ENCODE measurements at places on chromosomes 3 and 15.

DNA sequence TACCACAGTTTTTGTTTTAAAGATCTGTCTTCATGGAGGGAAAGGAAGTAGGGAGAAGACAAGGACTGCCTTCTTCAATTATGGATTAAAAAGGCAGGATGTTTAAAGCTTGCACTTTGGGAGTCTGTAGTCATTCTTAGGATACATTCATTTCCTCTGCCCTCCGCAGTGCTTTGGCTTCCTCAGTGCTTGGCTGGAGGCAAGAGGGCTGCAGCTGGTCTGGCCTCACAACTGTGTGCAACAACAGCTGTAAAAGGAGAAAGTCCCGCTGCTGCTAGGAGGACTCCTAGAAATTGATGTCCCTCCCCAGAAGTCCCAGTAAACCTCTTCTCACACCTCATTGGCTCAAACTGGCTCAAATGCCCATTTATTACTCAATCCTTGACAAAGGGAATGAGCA lies 54.4 kb upstream of the PPP2R3A start:
- no peak for DNase-seq

DNA sequence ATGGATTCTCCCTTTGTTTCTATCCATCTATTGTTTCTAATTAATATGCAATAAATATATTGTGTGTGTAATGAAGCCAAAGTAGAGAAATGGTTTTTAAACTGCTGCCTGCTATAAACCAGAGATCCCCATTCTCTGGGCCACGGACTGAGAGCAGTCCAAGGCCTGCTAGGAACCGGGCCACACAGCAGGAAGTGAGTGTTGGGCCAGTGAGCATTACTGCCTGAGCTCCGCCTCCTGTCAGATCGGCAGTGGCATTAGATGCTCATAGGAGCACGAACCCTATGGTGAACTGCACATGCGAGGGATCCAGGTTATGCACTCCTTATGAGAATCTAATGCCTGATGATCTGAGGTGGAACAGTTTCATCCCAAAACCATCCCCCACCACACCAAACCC lies 85.2 kb upstream of the POMGNT2 start:
- DNase-seq: no peak

GRCh38 chr3:9468460-9468859 lies 71.0 kb downstream of the SETD5 start:
- DNase-seq: no peak

- DNase-seq: no peak
These were observed 444.1 kb downstream of the OCA2 start for GRCh38 chr15:27655056-27655455.

DNA sequence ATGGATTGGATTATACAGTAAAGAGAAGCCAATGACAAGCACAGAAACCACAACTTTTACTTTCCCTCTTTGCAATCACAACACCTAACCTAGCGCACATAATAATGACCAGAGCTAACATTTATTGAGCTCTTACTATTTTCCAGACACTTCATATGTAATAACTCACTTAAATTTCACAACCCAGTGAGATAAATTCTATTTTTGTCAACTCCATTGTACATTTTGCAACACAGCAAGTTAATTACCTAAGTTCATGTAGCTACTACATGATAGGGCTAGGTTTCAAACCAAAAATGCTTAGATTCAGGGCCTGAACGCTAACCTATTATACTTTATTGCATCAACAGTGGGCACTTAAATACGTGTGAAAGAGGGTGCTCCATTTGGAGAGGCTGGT lies 89.5 kb downstream of the GADL1 start:
- no peak for DNase-seq

DNA sequence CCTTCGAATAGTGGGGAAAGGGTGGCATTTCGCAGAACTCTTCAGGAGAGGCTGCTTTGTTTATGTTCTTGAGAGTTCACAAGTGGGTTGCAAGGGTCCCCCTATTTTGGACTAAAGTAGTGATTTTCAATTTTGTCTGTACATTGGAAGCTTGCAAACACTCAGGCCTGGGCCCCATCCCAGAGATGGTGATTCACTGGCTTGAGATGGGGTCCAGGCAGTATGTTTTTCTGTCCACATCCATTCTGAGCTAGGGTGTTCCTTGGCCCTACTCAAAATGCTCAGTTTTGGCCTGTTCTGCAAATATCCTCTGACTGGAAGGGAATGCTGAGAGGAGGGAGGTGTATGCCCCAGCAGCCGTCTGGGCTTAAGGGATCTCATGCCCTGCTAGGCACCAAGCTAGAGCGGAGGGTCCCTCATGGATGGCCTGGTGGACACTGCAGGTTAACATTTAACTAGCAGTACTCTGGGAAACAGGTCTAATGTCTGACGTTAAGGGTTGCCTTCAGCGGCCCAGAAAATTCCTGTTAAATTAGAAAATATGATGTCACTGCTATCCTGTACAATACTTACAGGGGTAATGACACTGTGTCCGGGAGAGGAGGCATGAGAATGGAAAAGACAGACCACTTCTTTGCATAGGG lies 181.4 kb downstream of the OPA1 start:
- no peak for DNase-seq

DNA sequence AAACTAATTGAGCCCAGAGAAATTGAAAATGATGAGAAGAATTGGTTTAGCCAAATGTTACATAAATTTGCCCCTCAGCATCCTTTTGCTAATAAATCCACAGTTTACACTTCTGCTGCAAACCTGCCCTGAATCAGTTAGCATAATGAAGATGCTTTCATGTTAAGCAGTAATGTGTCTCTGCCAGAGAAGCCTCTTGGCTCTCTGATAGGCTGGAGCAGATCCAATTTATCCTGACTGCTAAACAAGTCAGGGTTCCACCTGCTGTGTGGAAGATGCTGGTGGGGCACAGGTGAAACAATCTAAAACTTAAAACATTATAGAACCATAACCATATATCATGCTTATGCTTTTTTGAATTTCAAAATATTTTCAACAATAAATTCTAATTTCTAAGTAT lies 946.8 kb downstream of the OTOL1 start:
- DNase-seq: peak; percentile 63

GRCh38 chr3:69420781-69421520 lies 35.1 kb upstream of the FRMD4B start:
- DNase-seq: no peak

DNA sequence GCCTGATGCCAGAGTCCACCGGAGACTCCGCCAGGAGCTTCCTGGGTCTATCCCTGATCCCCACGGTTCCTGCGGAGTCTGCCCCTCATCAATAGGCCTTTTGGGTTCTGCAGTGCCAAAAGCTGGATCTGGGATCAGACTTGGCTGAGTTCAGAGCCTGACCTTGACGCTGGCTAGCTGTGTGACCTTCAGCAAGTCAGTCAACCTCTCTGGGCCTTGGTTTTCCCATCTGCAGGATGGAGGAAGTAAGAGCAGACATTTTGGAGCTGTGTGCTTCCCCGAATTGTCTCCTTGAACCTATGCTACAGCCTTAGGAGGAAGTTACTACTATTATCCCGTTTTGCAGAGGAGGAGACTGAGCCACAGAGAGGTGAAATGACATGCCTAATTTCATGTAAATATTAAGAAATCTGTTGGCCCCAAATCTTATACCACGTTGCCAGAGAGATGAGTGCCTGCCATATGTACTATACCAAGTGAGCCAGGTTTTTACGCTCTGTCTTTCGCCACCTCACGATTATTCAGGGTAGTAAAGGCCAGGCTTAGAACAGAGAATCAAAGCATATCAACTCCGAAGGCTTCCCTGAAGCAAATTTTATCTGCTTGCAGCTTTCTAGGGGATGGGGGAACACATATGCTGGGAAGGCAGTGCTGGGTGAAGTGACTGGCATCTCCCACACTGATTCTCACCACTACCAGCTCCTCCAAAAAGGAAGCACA lies 112.5 kb downstream of the SRGAP3 start:
- no peak for DNase-seq

- DNase-seq: no peak
These were observed 12.8 kb downstream of the MAN2A2 start for GRCh38 chr15:90915808-90916440.

DNA sequence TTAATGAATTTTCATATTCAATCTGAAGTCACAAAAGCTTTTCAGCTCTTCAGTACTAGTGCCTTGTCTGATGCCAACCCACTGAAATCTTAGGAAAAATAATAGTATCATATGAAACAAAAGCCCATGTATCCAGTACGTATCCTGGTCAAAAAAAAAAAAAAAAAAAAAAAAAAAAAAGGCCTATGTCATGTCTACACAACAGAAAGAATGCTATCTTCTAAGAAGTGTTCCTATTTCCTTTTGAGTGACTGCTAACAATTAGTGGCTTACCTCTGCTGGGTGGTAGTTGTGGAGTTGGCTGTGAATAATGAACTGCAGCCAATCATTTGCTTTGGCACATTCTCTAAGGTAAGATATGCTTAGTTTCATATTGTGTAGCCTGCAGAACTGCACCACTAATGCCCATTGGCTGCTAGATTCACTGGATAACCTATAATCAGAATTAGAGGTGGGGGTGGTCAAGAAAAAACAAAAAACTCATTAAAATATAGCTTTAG lies 59.6 kb downstream of the EIF3J start:
- no peak for DNase-seq

DNA sequence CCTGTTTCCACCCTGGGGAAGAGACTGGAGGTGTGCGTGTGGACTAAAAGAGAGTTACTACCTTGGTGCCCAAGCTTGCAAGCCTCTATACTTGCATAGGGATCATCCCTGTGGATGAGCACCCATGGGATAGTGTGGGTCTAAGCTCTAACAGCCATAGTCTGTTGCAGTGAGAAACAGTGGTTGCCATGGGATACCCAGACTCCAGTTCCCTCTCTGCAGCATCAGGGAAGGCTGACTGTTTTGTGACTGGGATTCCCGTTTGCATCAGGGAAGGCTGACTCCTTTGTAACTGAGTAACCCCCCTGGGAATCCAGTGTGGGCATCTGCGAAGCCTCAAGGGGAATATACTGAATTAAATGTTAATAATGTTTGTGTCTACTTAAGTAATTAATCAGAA lies 196.1 kb downstream of the ZNF621 start:
- DNase-seq: no peak

DNA sequence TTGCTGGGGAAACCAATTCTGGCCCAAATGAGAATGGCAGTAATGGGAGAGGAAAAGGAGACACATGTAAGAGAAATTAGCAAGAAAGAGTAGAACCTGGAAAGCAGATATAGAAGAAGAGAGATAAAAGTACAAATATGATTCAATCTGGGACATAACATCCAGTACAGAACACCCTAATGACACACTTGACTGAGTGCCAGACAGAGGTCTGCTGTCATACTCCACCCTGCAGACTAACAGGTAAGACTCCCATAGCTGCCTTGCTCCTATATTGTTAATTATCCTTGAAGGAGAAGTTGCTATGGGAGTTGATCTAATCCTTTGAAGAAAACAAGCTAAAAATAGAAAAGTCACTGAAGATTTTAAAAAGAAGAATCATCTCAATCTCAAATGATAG lies 21.1 kb downstream of the CCPG1 start:
- no peak for DNase-seq

- DNase-seq: peak; percentile 87
These were observed 439.2 kb downstream of the MCTP2 start for GRCh38 chr15:94670438-94671034.

- DNase-seq: no peak
These were observed 82.7 kb downstream of the FOXB1 start for GRCh38 chr15:60086681-60087429.

DNA sequence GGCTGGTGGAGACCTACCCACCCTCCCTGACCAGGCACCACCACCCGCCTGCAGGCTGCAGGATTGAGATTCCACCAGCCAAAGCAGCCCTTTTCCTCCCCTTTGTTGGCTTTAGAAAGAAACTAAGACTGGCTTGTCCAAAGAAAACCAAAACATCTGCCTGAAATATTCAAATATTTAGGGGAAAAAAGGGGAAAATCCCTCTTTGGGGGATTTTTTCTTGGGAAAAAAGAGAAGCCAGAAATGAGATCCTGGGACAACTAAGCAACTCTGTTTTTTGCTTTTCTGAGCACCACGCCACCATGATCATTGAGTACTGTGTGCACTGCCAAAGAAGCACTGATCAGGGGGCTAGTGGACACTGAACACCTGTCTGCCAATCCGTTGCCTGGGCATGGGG lies 2.6 kb downstream of the DCLK3 start:
- no peak for DNase-seq

DNA sequence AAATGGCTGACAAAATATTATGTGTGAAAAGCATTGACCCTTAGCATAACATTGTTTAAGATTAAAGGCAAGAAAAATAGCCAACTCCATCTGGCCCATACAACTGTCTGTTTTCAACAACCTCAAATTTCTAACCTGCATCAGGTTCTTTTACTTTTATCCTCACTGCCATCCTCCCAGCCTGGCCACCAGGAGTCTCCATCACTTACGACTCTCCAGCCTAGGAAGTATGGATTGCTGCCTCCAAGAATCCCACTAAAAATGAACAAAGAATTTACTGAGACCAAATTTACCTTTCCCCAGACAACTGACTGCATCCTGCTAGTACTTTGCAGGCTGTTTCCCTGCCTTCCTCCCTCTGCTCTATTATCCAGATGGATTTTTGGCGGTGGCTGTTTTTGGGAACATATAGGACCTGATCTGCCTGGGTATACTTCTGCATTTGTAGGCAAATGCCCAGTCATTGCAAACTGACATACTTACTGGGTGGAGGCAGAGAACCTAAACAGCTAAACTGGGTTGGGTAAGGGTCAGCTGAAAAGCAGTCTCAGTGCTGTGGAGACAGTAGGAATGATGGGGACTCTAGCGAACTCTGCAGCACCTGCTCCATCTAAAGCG lies 144.2 kb downstream of the GHSR start:
- no peak for DNase-seq

- DNase-seq: no peak
These were observed 178.9 kb downstream of the SV2B start for GRCh38 chr15:91278951-91279350.

DNA sequence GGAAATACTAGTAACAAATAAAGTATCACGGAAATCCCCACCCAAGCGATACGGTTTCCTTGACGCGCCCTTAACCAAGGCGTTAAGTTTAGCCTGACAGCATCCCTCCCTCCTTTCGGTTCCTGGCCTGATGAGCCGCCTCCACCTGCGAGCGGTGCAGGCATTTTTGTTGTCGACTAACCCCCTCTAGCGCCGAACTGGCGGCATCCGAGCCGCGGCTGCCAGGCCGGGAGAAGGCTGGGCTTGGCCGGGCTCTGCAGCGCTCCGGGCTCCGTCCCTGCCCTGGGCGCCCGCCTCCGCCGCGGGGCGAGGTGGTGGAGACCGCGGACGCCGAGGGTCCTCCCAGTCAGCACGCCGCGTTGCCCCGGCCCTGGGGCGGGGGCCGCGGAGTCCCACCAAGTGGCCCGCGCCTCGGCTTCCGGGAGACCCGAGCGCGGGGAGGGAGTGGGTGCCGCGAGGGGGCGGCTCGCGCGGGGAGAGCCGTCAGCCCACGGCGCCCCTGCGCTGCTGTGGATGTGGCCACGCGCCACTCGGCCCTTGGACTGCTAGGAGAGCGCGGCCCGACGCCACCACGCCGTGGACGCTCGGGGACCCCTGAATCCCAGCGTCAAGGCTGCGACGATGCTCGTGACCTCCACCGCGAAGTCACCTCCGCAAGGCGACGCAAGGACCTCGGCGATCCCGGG lies 1.1 kb upstream of the EPHA6 start:
- DNase-seq: peak; percentile 76

Data from NCI-H1417 (cell line).